ENCODE measurements at places on chromosomes 11 and 22.

GRCh38 chr11:11584530-11584810, 37.3 kb downstream of the GALNT18 start:
- DNase-seq = no peak

DNA sequence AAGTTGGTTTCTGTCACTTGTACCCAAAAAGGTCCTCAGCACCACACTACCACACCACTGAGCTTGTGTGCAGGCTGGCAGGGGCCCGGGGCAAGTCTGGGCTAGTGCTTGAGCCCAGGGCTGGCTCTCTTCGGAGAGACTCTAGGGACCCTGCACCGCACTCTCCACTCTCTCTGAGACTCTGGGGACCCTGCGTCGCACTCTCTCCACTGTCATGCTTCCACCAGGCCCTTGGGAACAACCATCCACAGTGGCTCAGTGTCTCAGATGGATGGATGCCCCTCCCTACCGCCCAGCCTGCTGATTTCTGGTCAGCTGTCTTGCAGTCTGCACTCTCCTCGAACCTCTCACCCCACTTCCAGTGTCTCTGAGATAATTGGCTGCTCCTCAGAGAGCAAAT, 2.0 kb upstream of the SBF1 start:
- DNase-seq = no peak

DNA sequence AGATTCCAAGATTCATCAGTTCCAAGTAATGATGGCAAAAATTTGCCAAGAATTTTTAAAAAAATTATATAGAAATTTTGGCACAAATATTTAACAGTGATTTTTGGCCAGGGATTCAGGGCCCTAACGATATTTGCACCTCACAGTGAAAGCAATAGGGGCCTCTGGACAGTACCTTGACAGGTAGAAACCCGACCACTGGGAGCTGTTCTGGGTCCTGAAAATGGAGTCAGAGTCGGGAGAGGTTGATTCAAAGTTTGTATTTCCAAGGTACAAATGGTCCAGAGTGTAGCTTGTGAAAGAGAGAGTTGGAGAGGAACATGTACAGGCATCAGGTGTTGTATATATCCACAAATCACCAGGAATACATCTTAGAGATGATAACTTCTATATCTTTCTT, 41.6 kb downstream of the MRGPRX2 start:
- DNase-seq = no peak

GRCh38 chr11:130644187-130644586, 195.7 kb downstream of the ADAMTS15 start:
- DNase-seq = no peak

DNA sequence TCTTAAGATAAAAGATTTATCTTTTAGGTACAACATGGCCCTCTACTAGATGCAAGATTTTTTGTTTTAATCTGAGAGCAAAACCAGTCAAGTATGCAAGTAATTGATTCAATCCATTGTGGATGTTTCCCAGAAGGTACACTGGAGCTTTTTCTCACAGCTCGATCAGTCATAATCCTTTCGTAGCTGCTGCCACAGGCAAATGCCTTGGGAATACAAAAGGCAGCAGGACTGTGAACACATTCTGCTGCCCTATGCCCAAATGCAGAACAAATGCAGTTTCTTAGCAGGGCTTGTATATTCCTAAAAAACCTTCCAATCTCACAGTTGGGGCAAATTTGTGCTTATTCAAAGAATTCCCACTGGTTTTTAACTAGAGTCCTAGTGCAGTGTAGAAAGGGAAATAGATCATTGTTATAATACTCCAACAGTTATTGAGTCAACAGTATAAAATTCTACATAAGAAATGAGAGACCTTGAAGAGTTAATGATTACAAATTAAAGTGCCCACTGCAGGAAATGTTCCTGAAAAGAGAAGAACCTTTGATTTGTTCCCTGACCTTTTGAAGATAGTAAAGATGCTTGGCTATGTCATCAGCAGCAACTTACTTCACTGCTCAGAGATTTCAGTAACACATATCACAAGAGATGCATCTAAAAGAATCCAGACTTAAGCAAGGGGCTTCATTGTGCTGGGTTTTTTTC, 14.1 kb downstream of the LPXN start:
- DNase-seq = no peak

DNA sequence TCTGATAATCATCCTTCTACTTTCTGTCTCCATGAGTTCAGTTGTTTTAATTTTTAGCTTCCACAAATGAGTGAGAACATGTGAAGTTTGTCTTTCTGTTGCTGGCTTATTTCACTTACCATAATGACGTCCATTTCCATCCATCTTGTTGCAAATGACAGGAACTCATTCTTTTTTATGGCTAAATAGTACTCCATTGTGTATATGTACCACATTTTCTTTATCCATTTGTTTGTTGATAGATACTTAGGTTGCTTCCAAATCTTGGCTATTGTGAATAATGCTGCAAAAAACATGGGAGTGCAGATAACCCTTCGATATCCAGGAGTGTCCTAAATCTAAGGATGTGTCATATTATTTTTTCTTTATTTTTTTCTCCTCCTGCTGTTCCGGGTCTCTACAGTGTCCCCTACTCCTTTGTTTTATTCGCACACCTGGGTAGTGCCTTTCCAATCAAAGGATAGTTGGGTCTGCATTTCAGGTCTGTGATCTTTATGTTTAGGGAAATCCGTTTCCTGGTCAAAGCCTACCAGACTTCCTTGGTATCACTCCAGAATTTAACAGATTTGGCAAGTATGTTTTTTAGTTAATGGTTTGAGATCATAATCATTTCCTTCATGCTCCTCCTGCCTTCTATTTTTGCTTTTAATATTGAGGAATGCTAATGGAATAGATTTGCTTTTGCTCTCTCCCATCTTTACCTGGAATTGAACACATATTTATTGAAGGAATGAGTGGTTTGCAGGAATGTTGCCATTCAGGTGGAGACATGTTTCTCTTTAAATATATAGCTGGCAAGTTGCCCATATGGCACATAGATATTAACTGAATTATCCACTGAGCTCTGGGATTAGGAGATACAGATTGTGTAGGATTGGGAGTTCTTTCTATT, 53.7 kb downstream of the ARHGEF12 start:
- DNase-seq = no peak

DNA sequence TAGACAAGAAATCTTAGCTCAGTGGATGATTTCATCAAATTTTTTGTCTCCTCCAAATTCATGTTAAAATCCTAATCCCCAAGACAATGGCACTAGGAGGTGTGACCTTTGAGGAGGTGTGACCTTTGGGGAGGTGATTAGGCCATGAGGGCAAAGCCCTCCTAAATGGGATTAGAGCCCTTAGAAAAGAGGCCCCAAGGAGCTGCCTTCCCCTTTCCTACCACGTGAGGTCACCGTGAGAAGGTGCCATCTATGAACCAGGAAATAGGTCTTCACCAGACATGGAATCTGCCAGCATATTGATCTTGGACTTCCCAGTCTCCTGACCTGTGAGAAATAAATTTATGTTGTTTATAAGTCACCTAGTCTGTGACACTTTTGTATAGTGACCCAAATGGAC, 138.7 kb downstream of the TRIM29 start:
- no peak for DNase-seq

- DNase-seq = no peak
Observed at GRCh38 chr11:40987776-40988435, 471.5 kb downstream of the LRRC4C start.

GRCh38 chr11:19775622-19776021, 63.0 kb downstream of the NAV2 start:
- DNase-seq = no peak

DNA sequence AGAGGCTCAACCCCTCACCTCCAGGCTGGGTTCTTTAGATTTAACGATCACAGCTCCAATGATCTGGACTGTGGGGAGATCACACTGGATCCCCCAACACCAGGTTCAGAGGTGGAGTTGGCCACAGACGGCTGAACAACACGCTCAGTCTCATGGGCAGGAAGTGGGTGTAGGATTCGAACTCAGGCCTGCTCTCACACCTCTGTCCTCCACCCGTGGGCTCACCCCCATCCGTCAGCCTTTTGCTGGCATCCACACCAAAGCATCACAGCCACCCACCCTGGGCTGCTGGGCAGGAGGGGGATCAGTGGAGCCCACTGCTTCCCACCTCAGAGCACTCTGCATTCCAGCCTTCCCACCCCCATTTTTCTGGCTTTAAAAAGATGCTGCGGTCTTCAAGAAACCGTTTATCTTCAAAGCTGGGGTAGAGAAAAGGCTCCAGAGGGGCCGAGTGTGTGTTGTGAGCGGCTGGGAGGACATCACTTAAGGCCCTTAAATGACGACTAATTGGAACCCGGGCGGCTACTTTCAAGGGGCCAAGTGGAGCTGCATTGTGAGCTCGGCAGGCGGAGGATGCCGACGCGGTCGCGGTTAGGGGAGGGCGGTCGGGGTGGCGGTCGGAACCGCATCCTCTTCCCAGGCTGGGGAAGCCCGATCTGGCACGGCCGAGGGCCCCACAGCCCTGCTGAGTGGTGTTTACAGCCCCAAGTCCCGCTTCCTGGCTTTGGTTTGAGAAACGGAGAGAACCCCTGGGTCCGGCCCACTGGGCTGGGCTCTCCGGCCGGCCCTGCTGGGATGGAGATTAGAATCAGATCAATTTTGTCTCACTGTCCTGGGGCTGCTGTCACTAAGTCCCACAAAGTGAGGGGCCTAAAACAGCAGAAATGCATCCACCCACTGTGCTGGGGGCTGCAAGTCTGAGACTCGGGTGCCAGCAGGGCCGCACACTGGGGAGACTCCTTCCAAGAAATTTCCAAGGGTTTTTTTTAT, 15.9 kb upstream of the FGF3 start:
- no peak for DNase-seq

GRCh38 chr11:120712881-120713280, 201.3 kb downstream of the GRIK4 start:
- DNase-seq = no peak

GRCh38 chr11:102879801-102880200, 5.0 kb upstream of the MMP12 start:
- DNase-seq = no peak

GRCh38 chr11:3077846-3078440, 20.7 kb upstream of the CARS1 start:
- no peak for DNase-seq

- no peak for DNase-seq
Observed at GRCh38 chr11:124197999-124198398, 14.9 kb downstream of the OR10D3 start.

DNA sequence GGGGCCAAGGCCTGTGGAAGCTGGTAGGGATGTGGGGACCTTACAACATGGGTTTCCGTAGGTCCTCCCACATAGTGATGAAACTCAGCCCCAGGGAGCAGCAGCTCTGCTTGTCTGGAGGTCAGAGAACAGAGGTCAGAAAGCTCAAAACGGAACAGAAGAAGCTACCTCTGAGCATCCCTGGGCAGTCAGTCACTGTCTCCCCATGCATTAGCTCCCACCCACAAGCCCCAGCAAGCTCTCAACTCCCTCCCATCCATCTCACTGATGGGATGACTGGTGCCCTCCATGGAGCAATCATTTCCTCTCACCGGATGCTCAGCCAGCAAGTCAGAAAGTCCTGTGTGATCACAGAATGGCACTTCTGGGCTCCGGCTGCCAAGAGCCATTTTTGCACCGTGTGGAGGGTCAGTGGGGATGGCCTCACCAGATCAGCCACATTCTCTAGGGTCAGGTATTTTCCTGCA, 1.9 kb downstream of the TPP1 start:
- no peak for DNase-seq

DNA sequence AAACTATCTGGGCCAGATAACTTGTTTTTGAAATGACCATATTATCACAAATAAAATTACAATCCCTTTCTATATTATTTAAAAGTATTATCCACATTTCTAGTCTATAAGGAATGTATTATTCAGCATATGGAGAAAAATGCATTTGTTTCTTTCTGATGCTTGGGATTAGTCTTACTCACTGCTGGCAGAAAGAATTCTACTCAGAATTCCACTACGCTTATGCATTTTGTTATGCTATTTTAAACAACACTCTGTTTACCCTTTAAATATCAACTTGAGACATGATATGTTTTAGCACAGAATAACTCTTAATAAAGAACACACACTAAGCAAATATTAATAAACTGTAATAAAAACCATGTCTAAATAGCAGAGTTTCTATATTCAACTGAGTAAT, 77.6 kb upstream of the ANO3 start:
- no peak for DNase-seq

DNA sequence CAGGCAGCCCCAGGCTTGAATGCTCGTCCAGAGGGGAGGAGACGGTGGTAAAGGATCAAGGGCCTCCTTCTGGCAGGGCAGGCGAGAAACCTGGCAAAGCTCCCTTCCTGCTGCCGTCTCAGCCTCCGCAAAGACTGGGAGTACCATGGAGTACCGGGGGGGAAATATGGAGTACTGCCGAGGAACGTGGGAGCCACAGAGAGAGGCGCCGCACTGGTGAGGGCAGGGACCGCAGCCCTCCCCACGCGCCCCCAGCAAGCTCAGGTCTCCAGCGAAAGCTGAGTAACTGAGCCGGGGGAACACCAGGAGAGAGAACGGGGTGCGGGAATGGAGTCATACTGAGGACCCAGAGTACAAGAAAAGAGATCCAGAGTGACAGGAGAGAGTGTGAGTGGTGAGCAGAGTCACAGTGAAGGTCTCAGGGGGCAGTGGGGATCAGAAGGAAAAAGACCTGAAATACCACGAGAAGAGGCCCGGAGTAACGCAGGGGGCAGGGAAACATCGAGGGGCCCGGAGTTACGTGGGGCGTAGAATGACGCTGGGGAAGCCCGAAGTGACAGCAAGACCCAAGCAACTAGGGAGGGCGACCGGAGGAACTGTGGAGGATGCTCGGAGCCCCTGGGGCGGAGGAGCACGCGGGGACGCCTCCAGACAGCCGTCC, 740 bp downstream of the EML3 start:
- DNase-seq = no peak

DNA sequence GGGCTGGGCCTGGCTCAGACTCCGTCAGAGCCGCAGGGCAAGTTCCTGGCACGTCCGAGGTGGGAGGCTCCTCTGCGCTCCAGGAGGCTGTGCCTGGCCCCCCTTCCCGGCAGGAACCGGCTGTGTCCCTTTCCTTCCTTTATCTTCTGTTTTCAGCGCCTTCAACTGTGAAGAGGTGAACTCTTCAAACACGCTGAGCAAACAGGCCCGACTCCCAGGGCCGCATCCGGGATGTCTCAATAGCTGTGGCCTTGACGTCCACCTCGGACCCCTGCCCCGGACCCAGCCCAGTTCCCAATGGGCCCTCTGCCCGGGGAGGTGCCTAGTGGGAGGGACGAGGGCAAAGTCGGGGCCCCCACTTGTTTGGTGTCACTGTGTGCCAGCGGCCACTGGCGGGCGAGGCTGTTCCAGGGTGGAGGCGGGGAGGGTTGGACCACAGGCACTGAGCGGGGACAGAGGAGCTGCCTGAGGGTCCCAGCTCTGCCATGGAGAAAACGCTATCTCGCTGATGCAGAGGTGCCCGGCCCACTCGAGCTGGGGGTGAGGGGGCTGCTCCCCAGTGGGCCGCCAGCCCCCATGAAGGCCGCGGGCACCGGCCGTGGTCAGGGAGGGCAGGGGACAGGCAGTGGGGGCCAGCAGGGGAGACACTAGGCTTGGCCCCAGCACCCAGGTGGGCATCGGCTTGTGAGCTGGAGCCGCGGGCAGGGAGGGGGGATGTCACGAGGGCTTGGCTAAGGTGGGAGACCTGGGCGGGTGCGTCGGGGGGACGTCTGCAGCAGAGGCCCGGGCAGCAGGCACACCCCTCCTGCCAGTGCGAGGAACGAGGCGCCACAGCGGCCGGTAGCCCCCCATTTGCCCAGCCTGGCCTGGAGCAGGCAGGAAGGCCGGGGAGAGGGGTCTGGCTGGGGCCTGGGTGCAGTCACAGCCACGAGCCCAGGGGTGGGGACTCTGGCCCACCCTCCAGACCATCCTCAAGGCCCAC, 2.7 kb upstream of the MUC5B start:
- no peak for DNase-seq

- no peak for DNase-seq
Observed at GRCh38 chr22:23926561-23926960, 32.4 kb downstream of the MIF start.

All from activated T-cell treated with anti-CD3 and anti-CD28 coated beads for 1 hour (primary cell).